Naive thymus-derived CD8-positive, alpha-beta T cell (primary cell): ENCODE measurements at places on chromosomes 1 and 21. TPM values are rescaled to one million over a fixed set of nuclear protein-coding genes. Genes with fewer than 3 reads are reported as not detected.

DNA sequence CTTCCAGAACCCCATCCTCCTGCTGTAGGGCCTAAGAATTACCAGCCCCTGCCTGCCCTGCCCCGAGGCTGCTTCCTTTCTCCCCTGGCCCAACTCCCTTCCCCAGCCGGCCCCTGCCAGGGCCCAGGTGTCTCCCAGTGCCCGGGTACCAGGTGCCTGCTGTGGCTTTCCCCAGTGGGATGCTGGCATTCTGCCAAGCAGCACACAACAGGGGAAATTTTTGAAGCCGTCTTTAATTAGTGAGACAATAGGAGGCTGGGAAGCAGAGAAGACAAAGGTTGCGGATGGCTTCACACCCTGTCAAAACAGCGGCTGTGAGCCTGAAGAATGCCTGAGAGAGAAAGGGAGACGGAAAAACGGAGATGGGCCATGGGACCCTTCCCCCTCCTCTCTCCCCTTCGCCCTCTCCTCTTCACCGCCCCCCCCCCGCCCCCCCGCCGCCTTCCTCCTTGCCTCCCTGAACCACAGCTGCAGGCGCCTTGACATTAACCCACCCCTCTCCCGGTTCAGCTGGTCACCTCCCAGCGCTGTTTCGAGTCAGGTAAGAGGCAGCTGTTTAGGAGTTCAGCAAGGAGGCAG lies 33.6 kb downstream of the LRRN2 start:
- DNase-seq, result no peak

DNA sequence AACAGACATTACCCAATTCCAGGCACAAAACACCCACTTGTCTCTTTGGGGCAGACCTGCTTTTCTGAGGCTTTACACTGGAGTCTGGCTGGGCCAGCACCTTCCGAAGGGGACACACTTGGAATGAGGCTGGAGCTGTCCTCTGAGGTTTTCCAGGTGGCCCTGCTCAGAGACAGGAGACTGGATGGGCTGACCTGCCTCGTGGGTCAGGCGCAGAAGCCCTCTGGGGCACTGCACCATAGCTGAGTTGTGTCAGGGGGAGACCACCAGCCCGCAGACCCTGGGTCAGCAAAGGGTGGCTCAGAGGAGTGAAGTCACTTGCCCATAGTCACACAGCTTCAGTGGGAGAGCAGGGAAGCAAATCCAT lies 1.8 kb downstream of the SH2D5 start:
- DNase-seq, result no peak

- DNase-seq, result no peak
Measured at GRCh38 chr21:25691976-25692375, 42.7 kb downstream of the ATP5PF start.

GRCh38 chr1:205772607-205773032 lies 2.7 kb downstream of the RAB29 start:
- no peak for DNase-seq

DNA sequence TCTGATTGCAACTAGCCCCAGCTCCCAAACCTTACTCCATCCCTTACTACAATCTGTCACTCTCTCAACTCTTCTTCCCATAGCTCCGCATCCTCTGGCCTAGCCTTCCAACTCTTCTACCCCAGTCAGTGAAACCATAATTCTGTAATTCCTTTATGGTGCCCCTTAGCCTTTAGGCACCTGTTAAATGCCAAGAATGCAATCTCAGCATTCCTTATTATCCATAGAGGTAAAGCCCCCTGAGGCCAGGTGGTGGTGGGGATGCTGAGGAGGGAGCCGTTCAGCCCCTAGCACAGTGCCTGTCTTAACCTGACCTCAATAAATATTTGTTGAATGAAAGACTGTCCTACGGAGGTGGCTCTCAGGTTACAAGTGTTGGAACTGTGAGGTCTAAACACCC lies 14.0 kb downstream of the ATP1A2 start:
- DNase-seq, result no peak

DNA sequence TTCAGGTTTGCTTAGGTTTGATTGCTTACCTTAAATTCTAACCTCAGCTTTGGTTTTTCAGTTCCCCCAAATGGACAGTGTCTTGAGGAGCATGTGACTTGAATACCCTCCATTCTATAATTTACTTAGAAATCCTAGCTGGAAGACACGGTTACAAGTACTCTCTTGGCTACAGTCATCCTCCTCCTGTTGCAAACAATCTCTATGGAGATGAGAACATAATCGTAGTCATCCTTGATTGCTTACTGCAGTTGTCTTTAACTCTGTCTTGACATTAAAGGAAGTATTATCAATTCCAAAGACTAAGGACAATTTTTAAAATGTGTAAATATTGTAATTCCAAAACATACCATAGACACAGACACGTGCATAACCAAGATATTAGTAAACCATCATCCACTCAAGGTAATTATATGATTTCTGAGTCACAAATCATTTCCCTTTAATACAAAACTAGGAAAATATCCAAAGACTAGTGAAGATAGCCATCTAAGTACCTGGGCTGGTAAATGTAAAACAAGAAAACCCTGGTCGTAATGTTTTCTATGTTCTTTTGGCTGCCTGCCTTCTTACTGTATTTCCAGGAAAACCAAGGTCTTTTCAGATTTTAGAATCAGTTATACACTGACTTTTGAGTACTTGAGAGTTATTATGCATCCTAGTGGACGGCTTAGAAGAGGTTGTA lies 149.9 kb downstream of the CHRM3 start:
- no peak for DNase-seq

- DNase-seq, result no peak
Measured at GRCh38 chr1:152795686-152796085, 835 bp upstream of the LCE1D start.

DNA sequence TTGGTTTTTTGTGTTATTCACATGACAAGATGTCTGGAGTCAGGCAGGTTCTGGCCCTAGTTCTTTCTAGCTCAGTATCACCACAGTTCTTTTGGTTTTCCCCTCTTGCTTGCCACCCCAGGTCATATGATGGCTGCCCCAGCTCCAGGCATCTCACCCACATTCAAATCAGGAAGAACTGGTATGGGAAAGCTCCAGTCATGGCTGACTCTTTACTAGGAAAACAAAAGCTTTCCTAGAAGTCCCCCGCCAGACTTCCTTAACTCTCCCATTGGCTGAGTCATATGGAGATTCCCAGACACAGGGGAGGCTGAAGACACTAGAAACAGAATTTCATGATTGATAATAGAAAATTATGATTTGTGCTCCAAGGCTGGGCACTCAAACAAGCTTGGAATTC lies 22.1 kb upstream of the EYA3 start:
- DNase-seq, result no peak

DNA sequence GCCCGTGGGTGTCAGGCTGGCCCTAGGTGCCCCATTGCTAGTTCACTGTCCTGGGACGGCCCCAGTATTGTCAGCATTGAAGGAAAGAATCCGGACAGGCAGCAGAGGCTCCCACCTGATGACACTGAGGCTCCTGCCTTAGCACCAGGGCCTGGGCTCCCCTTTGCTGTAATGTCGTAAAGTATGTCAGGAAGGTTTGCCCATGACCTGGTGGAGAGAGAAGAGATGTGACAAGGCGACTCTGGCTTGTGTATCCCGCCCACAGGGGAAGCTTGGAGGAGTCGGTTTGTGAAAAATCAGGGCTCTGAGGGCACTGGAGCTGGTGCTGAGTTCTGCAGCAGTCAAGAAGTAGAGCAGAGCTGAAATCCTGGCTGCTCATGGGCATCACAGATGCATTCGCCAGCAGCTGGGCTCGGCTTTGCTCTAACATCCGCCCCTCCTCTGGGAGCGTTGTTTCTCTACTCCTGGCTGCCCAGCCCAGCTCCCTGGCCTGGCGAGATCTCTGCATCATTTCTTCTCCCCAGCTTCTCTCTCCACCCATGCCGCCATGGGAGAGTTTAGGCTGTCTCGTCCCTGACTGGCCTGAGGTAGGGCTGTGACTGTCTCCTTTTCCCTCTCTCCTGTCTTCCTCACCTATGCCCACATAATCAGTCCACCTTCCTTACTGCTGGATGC lies 74.1 kb downstream of the ADARB1 start:
- no peak for DNase-seq

DNA sequence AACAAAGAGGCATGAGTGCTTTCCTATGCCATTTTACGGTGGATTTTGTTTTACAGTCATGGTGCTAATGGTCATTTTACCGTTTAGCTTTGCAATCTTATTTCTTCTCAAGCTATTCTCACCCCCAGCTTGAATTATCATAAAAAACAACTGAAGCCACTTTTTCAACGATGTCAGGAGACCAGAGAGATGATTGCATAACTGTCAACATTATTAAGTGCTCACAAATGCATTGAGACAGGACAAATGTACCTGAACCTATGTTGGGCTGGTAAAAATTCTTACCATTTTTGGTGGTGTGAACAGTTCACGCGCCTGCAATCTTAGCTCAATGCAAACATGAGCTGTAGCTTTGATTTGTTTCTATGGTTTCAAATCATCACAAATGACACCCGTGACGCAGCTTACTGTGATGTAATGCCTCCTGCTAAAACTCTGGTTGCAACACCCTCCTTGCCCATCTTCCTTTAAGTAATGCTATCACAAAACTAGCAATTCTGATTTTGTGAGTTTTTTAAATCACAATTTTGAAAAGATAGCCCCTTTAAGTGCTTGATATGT lies 104.4 kb downstream of the UCHL5 start:
- DNase-seq, result no peak

DNA sequence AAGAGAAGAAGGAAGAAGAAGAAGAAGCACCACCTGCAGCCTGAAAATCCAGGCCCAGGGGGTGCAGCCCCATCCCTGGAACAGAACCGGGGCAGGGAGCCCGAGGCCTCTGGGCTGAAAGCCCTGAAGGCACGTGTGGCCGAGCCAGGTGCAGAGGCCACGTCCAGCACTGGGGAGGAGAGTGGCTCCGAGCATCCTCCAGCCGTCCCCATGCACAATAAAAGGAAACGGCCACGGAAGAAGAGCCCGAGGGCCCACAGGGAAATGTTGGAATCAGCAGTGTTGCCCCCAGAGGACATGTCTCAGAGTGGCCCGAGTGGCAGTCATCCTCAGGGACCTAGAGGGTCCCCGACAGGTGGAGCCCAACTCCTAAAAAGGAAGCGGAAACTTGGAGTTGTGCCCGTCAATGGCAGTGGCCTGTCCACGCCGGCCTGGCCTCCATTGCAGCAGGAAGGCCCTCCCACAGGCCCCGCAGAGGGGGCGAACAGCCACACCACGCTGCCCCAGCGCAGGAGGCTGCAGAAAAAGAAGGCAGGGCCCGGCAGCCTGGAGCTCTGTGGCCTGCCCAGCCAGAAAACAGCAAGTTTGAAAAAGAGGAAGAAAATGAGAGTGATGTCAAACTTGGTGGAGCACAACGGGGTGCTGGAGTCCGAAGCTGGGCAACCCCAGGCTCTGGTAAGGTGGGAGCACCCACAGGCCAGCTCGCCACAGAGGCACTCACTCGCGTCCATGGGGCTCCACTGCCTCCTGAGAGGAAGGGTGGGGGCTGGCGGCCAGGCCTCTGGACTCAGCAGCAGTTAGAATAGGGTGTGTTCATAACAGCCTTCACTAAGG lies 28.4 kb downstream of the RRP1B start:
- no peak for DNase-seq

- DNase-seq, result no peak
Measured at GRCh38 chr1:74592580-74593355, 80.4 kb upstream of the LRRC53 start.

- DNase-seq, result no peak
Measured at GRCh38 chr1:156742017-156742416, 1.1 kb upstream of the MRPL24 start.

DNA sequence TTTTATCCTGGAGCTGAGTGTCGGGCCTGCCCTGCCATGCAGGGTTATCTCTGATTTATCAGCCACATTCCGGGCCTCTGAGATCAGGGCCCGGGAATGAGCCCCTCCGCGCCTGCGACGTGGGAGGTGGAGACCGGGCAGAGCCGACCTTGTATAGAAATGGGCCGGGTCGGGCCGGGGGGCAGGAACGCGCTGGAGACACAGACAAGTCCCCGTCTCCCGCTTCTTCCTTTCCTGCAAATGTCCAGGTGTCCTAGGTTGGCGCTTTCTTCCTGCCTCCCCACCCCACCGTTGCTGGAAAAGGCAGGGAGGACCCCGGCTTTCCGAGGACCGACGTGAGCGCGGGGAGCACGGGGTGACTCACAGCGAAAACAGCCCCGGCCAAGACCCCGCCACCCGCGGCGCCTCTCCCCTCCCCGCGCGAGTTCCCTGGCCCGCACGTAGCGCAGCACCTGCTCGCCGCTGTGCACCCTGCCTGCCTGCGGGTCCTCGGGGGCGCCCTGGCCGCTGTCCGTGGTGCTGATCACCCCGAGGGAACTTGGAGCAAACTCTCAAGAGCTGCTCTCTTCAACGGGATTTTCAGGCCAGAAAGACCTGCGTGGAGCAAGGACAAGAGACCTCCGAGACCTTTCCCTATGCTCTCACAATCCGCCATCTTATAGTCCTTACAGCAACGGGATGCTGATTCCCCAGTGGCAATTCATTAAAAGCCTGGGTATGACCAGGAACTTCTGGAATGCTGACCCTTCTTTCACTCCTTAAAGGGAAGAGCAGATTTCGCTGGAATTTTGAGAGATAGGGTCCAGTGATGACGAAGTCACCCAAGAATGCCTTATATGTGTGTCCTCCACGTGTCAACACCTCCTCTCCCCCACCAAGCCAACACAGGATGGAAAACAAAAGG lies 475 bp upstream of the NPPB start:
- DNase-seq, result peak; percentile 65

GRCh38 chr1:163346326-163346870 lies 24.6 kb downstream of the NUF2 start:
- DNase-seq, result no peak

GRCh38 chr1:243598433-243598832 lies 251.6 kb downstream of the AKT3 start:
- DNase-seq, result peak; percentile 4

DNA sequence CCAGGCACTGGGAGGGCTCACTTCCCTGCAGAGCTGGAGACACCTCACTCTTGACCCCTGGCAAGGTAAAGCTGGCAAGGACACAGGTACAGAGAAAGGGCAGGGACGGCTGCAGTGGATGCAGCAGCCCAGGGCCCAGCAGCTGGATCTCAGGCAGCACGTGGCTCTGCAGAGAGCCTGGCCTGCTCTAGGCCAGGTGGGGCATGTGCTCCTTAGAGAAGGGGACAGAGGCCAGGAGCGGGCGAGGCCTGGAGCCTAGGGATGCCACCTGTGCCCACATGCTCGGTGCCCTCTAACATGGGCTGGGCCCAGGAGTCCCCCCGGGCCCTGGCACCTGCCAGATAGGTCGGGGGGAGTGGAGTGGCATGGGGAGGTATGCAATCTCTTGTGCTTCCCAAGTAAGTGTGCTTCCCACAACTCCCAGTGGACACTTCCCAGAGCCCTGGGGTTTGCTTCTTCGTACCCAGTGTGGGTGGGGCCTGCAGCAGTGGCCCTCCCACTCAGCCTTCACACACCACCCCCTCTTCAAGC lies 30.0 kb downstream of the WNT3A start:
- no peak for DNase-seq

GRCh38 chr1:188817814-188818213 lies 1659.8 kb downstream of the BRINP3 start:
- no peak for DNase-seq

GRCh38 chr1:25556132-25556670 lies 12.8 kb downstream of the LDLRAP1 start:
- DNase-seq, result no peak

PLCH2 gene
- total RNA-seq, result 14.8 TPM

TFF2 gene
- not detected for total RNA-seq

PLD5 gene
- not detected for total RNA-seq

OR2T29 gene
- not detected for total RNA-seq

SYTL1 gene
- total RNA-seq, result 125 TPM

ERRFI1 gene
- total RNA-seq, result 1.0 TPM

CD1D gene
- 0.27 TPM for total RNA-seq

P3R3URF gene
- total RNA-seq, result not detected

GBP7 gene
- 0.14 TPM for total RNA-seq

OR2AK2 gene
- not detected for total RNA-seq

ACBD3 gene
- 30.6 TPM for total RNA-seq

IL12RB2 gene
- total RNA-seq, result not detected

MED8 gene
- 29.8 TPM for total RNA-seq

CAPN9 gene
- total RNA-seq, result not detected
